ENCODE measurements at places on chromosomes 11 and 22. TPM values are rescaled to one million over a fixed set of nuclear protein-coding genes. Genes with fewer than 3 reads are reported as not detected.

DNA sequence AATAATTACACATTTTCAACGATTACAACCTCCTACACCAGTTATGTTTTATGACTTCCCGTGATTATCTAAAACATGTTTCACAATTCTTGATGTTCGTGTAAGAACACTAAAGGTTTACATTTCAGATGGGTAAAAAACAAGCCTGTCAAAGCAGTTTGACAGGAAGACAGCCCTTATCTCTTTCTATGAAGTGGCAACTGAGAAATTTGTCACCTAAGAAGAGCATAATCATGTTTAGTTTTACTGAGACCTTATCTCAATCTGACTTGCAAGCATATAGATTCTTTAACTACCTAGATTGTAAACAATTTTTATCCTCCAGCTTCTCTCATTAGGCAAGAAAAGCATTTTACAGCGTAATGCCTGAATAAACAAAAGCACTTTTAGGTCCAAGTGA is 218.4 kb upstream of the ZBED5 start:
- DNase-seq: no peak

OLFML1 gene
- 35.0 TPM for polyA plus RNA-seq

DNA sequence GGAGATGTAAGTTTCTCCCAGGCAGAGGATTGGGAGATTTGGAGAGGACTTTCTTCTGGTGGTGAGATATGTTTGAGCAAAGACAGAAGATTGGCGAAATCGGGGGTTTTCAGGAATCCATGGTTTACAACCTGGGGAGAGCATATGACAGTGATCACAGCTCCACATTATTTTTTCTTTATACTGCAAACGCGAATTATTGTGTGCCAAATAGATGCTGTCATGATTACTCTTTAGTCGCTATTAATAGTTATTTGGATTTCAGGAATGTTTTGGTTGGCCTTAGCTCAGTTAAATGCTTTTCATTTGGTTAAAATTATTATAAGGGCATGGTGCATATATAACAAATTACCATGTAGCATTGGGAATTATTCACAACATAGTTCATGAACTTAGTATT is 15.2 kb downstream of the ATXN10 start:
- DNase-seq: no peak

MRGPRX3 gene
- polyA plus RNA-seq: not detected

GRCh38 chr11:98107736-98108135 is 913.0 kb upstream of the CNTN5 start:
- no peak for DNase-seq

GP1BB gene
- 18.3 TPM for polyA plus RNA-seq

GRCh38 chr11:114847306-114847975 is 169.1 kb downstream of the NXPE2 start:
- DNase-seq: no peak

DNA sequence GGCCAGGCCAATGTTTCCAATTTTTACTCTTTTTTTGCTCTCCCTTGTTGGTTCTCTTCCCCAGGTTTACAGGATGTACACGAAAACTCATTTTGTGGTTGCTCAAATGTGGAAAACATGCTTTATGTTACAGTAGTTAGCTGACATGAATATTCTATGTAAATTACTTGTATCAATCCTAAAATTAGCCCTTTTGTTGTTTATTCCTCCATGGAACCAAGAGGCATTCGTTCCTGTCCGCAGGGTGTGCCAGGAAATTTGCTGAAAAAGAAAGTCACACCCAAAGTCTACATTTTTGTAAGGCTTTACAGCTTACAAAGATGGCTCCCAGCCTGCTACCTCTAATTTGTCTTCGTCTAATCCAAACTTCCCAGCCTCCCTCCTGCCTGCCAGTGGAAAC is 652.3 kb downstream of the ETS1 start:
- no peak for DNase-seq

TMEM151A gene
- not detected for polyA plus RNA-seq

DNA sequence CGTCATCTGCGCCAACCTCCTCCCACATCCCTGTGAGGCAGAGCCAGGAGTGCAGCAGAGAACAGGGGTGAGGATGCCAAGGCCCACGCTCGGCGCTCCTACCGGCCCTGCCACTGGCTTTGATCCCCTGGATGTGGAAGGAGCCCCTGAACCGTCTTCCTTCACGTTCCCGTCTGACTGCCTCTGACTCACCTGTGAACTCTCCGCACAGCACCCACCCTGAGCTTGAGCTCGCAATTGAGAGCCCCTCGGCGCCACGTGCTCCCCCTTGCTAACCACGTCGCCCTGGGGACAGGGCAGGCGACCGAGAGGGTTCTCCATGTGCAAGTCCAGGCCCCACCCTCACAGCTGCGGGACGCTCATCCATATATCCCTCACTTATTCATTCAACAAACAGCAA is 645.3 kb downstream of the BRD1 start:
- no peak for DNase-seq

GRCh38 chr22:33018232-33018864 is 39.8 kb downstream of the SYN3 start:
- DNase-seq: no peak

DNA sequence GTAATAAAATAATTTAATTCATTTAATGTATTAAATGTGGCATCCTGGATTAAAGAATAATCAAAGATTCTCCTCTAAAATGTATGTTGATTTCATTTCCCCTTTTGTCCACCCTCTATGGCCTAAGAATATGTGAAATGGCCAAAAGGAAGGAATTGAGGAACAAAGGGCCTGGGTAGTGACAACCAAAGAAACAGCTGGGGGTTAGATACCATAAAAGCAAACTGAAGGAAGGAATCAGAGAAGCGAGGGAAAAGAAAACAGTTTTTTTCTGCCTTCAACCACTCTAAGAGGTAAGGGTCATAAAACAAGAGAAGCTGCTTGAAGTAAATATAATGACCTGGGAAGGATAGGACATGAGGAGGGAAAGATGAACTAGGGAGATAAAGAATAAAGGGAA is 139.3 kb downstream of the FAM76B start:
- no peak for DNase-seq

GRCh38 chr22:19446603-19447329 is 745 bp downstream of the C22orf39 start:
- DNase-seq: no peak

HBG1 gene
- 9.4 TPM for polyA plus RNA-seq

DNA sequence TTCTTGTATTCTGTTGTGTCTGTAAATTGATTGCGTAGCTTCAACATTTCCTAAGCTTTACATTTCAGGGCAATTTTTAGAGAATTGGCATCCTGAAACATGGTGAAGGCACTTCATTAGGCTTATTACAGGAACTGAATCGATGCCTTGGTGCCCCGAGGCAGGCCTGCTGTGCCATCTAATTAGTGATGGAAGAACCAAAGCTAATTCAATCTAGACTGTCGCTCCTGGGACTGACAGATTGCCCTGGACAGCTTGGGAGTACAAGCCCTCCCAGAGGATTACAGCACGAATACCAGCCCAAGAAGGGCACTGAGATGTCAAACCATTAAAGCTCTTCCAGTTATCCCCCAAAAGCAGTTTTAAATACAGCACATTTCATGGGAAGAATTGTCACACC is 243.2 kb upstream of the ZC3H12C start:
- no peak for DNase-seq

PKDREJ gene
- polyA plus RNA-seq: 0.67 TPM

DNA sequence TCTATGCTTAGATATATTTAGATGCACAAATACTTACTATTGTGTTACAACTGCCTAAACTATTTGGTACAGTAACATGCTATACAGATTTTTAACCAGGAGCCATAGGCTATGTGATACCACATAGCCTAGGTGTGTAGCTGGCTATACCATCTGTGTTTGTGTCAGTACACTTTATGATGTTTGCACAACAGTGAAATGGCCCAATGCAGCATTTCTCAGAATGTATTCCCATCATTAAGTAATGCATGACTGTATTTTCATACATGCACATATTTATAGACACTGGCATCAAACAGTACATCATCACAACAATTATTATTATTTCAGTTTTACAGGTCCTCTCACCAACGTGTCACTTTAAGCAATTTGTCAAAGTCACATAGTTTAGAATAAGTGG is 979.5 kb upstream of the TENM4 start:
- DNase-seq: no peak

GRCh38 chr11:10938650-10939387 is 81.0 kb upstream of the ZBED5 start:
- no peak for DNase-seq

GRCh38 chr22:32817137-32817730 is 15.7 kb downstream of the TIMP3 start:
- DNase-seq: no peak

SPDYC gene
- polyA plus RNA-seq: not detected

DNA sequence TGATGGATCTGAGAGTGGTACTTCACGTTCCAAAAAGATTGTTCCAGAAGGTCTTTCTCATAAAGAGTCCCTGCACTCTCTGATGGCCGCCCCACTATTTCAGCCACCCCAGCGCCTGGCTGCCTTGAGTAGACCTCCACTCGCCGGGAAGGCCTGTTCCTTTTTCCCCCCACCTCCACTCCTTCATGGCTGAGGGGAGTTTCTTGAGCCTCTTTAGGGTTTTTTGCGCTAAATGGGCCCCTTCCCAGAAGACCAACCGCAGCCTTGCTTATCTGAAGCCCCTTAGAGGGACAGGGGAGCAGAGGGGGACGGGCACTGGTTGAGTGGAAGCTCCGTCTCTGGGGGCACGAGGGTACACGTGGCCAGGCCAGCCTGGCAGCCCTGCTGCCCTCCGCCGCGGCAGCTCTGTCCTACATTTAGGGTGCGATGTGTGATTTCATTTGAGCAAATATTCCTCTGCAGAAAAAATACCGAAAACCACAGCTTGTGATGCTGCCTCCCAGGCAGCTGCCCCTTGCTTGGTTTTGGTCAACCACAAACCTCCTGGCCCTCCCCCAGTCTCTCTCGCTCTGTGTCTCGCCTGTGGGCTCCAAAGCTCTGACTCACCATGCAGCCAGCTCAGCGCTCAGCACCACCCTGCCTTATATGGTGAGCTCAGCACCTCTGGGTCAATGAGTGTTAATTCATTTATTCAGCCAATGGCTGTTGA is 88.7 kb downstream of the TP53I11 start:
- no peak for DNase-seq

DNA sequence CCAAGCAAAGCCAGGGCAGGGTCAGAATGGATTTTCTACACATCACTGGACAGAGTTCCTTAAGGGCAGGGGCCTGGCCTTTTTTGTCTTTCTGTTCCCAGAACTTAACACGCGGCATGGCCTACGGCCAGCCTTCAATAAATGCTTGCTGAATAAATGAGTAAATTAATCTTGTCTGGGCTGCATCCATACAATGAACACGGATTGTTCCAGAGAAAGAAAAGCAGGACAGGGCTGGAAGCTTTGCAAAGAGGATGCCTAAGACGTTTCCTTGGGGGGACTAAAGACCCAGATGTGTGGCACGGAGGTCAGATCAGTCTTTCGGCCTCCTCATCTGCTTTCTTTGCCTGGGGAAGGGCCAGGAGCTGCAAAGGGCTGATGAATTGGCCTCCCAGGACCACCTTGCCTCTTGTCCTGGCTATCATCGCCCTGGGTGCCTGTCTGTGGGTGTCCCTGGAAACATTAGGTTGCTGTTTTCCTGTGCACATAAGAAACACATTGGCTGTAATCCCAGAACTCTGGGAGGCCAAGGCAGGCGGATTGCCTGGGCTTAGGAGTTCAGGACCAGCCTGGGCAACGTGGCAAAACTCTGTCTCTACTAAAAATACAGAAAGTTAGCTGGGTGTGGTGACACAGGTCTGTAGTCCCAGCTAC is 20.8 kb upstream of the RFPL3 start:
- peak; percentile 8 for DNase-seq

DNA sequence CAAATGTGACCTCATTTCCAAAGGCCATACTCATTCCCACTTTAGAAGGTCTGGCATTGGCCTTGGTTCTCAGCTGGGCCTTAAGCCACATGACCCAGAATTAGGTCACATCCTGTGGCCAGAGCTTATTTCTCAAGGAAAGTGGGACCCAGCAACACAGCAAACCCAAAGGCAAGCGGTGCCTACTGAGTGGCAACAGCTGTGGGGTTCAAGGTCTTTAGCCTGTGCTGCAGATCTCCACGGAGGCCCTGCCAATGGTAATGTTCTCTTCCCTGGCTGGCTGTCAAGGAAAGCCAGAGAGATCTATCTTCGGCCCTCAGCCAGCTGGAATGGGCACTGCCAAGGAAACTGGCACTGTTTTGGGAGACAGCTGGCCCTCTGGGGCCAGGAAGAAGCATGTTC is 41.5 kb upstream of the TP53I11 start:
- DNase-seq: no peak

OR56A5 gene
- not detected for polyA plus RNA-seq

Data from forelimb muscle (tissue), 1 donor.